8988T (cell line): ENCODE measurements at places on chromosomes 6 and 20.

DNA sequence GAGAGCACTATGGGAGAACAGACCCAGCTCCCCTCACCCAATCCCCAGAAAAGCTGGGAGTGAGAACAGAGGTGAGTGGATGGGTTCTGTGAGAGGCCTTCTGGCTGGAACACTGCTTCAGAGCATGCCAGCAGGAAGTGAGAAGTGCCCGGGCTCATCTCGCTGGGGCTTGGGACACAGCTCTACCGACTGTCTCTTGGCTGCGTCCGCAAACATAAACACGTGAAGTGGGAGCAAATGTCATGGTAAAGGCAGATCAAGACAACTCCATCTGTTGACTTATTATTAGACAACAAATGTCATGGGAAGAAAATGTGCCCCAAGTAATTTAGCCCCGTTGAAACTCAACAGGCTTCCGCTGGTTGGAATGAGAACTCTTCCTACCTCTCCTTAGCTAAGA, 25.9 kb downstream of the GNAS-AS1 start:
- no peak for DNase-seq

- DNase-seq = no peak
These were observed 73.3 kb downstream of the ADGRG6 start for GRCh38 chr6:142374965-142375733.

- no peak for DNase-seq
These were observed 10.7 kb upstream of the LZTS3 start for GRCh38 chr20:3183896-3184612.

GRCh38 chr20:56437196-56437960, 25.3 kb downstream of the CASS4 start:
- DNase-seq = no peak

- no peak for DNase-seq
These were observed 608.2 kb downstream of the PRKN start for GRCh38 chr6:162119341-162119740.

DNA sequence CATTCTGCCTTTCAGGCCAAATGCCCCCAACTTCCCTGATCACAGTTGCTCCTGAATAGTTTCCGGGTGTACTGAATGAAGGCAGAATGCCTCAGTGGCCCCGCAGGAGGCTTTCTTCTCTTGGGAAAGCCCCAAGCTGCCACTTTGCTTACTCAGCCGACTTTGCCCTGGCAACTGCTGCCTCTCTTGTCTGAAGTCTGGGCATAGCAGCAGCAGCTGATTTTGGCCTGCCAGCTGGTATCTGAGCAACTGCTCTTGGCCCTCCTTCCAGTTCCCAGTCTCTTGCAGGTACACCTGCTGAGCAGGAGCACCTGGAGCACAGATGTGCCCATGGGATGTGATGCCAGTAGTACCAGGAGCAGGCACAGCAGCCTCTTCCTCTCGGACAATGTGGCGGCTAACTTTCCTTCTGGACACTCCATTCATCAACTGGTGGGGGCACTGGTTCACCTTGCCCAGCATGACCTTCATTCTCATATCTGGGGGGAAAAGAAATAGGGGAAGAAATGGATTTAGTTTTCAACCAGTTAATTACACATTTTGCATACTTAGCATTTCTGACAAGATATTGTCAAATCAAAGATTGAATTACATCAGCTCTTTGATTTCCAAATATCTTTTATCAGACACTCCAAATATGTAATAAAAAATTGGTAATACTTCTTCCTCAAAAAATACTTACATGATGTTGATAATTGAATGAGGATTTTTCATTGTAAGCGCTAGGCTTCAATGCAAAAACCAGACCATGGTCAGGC, 468.2 kb downstream of the PKHD1 start:
- DNase-seq = no peak

DNA sequence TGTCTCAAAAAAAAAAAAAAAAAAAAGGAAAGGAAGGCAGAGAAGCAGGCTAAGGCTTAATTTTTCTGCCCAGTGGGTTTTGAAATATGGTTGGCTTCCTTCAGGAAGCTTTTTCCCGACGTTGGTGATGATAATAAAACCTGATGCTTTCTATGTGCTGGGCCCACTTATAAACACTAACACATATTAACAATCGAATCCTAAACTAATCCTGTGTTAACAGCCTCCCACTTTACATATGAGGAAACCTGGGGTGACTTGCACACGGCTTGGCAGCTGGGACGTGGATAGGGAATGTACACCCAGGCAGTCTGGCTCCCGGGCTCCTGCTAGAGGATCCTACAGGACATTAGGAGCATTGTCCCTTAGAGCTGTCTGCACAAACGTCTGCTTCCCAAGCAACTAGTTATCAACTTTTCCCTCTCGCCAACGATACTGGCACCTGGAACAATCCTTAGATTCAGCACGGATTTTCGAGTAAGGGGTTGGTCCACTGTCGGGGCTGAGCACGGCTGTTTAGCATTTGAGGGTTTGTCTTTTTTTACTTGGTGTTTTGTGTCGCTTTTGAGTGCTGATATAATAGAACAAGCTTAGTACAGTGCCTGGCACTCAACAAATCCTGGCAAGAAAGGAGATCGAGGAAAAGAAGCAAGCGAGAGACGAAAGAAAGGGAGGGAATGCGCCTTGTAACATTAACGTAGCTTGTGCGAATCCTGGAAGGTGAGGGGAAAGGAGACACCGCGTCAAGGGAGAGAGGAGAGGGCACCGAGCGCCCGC, 622 bp upstream of the KIZ start:
- no peak for DNase-seq

GRCh38 chr20:53001498-53002301, 29.5 kb downstream of the TSHZ2 start:
- no peak for DNase-seq

- DNase-seq = no peak
These were observed 10.8 kb upstream of the AKAP7 start for GRCh38 chr6:131124336-131125071.

DNA sequence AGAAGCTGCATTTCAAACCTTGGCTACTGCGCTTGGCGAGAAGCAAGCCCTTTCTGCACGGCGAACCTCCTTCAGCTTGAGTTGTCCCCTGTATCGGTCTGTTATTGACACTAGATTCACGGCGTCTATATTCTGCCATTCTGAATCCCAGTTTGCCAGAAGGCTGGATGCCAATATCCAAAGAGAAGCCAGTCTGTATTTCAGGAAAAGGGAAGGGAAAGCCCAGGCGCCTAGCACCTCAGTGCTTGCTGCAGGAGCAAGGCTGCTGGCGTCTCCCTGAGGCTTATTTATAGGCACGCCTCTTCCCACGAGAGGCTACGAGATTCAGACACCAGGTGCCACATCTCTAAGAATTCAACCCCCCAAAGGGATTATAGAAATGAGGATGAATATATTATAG, 89.6 kb upstream of the CDH4 start:
- no peak for DNase-seq

DNA sequence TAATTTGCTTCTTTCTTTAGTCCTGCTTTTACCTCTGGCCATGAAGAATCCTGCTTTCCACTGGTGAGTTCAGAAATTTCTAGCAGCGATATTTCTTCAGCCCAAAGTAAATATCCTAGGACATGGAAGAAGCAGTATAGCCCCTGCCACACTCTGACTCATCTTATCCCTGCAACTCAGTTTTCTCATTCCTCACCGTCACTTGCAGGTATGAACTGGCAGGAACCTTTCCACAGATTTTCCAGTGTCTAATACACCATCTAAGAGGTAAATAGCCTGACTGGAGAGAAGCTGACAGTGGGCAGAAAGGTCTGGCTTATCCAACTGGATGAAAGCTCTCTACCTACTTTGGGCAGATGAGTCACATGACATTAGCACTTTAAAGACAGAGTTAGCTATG, 816.7 kb upstream of the FLRT3 start:
- DNase-seq = no peak

- DNase-seq = no peak
These were observed 12.1 kb upstream of the PDYN start for GRCh38 chr20:2005831-2006426.

GRCh38 chr20:47281376-47281775, 75.1 kb downstream of the ZMYND8 start:
- no peak for DNase-seq

GRCh38 chr6:45741437-45742171, 274.1 kb downstream of the CLIC5 start:
- no peak for DNase-seq

DNA sequence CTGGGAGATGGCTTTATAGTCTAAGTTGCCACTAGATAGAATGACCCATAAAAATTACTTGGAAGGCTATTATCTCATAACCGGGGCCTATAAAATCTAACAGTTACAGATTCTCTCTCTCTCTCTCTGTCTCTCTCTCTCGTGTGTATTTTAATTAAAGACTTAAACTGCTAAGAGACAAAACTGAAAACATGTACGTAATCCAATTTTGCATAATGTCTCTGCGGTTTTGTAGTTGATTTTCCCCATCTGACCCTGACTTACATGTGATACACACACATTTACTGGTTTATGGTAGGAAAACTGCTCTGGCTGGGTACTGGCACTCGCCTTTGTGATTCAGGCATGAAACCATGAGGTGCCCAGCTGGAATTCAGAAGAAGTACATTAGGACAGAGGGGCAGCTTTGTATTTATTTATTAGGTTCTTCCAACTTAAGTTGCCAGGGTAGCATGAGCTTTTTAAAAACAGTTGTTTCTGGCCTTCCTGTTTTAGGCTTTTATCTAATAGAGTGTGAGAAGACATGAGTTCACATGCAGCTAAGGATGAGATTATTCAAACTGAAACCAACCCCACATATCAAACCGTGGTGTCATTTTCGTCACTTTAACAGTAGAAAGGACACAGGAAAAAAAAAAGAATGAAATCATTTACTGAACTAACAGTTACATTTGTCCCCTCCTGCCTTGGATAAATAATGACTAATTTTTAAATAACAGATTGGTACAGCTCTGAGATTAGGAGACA, 182.5 kb downstream of the GMPR start:
- no peak for DNase-seq

DNA sequence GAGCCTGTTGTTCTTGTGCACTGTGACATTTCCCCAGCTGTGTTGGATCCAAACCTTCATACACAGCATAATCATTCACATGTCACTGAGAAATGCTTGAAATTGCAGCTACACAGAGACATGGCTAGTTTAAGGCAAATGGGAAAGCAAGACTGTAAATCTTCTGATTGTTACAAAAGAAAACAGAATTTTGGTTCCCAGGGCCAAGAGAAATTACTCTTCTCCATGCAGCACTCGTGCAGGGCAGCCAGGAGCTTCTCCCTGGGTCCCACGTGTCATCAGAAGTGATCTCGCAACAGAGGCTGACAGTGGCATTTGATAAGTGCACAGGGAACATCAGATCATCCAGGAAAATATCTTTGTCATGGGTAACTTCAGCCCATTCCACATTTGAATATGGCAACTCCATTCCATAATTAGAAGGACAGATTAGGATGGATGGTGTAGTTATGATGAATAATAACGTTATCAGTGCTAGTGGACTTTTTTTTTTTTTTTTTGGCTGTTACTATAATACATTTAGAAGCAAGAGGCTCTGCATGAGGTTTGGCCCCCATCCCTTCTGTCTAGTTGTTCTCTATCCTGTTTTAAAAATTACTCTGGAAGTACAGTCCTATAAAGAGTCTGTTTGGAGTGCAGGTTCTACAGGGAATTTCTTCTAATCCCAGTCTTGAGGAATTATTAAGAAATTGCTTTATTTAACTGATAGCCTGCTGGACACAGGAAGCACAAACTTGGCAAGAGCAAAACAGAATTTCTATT, 571.0 kb upstream of the NOX3 start:
- DNase-seq = no peak

GRCh38 chr6:97819710-97820109, 536.7 kb upstream of the MMS22L start:
- no peak for DNase-seq

GRCh38 chr6:63689421-63689820, 53.8 kb downstream of the PHF3 start:
- no peak for DNase-seq

DNA sequence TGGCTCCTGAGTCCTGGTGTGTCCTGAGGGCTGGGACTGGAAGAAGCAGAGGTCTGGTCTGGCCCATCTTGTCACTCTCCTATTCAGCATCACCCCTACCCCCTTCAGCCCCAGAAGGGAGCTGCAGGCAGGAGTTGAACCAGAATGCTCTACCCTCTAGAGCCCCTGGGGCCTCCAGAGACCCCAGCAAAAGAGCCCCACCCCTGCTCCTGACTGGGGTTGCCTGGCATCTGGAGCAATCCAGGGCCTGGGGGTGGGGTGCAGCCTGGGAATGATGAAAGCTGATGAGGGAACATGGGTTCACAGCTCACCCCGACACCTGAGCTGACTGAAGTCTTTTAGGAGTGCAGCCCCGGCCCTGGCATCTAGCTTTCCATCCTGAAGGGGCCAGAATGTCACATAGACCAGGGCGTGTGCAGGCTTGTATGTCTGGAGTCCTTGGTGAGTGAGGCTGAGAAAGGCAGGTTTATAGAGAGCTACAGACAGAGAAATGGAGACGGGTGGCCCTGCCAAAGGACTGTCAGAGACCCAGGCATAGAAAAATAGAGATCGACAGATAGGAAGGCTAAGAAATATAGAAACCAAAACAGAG, 12.2 kb downstream of the FGD2 start:
- no peak for DNase-seq

GRCh38 chr20:31693987-31694661, 28.5 kb downstream of the BCL2L1 start:
- no peak for DNase-seq

GRCh38 chr20:20743511-20744169, 31.2 kb upstream of the RALGAPA2 start:
- no peak for DNase-seq

DNA sequence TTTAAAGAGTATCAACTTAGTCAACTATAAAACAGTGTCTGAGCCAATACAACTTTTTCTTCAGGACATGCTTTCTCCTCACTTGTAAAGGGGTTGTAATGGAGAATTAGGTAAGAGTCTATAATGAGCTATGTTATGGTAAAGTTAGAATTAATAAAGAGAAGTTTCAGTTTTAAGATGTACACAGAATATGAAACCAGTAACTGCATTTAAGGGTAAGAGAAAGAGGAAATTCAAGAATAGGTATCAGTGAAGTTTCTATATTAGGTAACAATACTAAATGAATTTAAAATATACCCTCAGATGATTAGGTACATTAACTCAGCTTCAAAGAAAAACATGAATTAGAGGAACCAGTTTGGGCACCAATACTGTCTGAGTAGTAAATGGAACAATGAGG, 1444.3 kb upstream of the ADGRB3 start:
- DNase-seq = no peak

DNA sequence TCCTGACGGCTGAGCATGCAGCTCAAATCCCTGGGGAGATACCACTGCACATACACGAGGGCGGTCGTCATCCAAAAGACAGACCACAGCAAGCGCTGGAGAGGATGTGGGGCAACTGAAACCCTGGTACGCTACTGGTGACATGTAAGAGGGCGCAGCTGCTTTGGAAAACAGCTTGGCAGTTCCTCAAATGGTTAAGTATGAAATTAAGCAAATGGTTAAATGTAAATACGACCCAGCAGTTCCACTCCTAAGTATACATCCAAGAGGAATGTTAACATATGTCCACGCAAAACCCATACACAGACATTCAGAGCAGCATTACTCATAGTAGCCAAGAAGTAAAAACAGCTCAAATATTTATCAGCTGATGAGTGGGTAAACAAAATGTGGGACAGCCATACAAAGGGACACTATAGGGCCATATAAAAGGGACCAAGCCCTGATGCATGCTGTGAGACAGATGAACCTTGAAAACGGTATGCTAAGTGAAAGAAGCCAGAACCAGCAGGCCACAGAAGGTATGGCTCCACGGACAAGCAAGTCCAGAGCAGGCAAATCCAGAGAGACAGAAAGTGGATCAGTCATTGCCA, 38.5 kb downstream of the RIPOR3 start:
- no peak for DNase-seq

- no peak for DNase-seq
These were observed 663 bp downstream of the COQ3 start for GRCh38 chr6:99393366-99393697.

GRCh38 chr20:60172346-60172984, 214.2 kb downstream of the CDH26 start:
- no peak for DNase-seq
